ENCODE measurements at places on chromosomes 7 and 10. TPM values are rescaled to one million over a fixed set of nuclear protein-coding genes. Genes with fewer than 3 reads are reported as not detected.

The C7orf33 gene
- not detected for total RNA-seq

The DNAJB6 gene
- 106 TPM for total RNA-seq

The EN2 gene
- total RNA-seq, result 0.96 TPM

The ZNF786 gene
- total RNA-seq, result 6.2 TPM

The TMEM229A gene
- total RNA-seq, result not detected

The LRRC18 gene
- not detected for total RNA-seq

The TRIM73 gene
- total RNA-seq, result 3.1 TPM

The FGFR2 gene
- total RNA-seq, result 0.45 TPM

The YAE1 gene
- 17.4 TPM for total RNA-seq

The GPC2 gene
- total RNA-seq, result 0.96 TPM

The DDC gene
- total RNA-seq, result 1.2 TPM

The PNLIP gene
- not detected for total RNA-seq

The TPK1 gene
- total RNA-seq, result 3.3 TPM

The EVX1 gene
- total RNA-seq, result 0.19 TPM

The GRM8 gene
- total RNA-seq, result not detected

The FKBP6 gene
- total RNA-seq, result not detected

The ASB4 gene
- 0.56 TPM for total RNA-seq

The PRKG1 gene
- total RNA-seq, result not detected

The ANXA8L1 gene
- total RNA-seq, result 120 TPM

The A1CF gene
- not detected for total RNA-seq

The BHLHA15 gene
- 0.52 TPM for total RNA-seq

The LFNG gene
- 17.2 TPM for total RNA-seq

The DNAJC9 gene
- total RNA-seq, result 58.8 TPM
